ENCODE measurements at places on chromosomes 1 and 21.

- no peak for DNase-seq
Measured at GRCh38 chr1:226082959-226083301, 20.4 kb downstream of the H3-3A start.

GRCh38 chr1:228923973-228924686, 188.9 kb downstream of the RHOU start:
- DNase-seq, result no peak

DNA sequence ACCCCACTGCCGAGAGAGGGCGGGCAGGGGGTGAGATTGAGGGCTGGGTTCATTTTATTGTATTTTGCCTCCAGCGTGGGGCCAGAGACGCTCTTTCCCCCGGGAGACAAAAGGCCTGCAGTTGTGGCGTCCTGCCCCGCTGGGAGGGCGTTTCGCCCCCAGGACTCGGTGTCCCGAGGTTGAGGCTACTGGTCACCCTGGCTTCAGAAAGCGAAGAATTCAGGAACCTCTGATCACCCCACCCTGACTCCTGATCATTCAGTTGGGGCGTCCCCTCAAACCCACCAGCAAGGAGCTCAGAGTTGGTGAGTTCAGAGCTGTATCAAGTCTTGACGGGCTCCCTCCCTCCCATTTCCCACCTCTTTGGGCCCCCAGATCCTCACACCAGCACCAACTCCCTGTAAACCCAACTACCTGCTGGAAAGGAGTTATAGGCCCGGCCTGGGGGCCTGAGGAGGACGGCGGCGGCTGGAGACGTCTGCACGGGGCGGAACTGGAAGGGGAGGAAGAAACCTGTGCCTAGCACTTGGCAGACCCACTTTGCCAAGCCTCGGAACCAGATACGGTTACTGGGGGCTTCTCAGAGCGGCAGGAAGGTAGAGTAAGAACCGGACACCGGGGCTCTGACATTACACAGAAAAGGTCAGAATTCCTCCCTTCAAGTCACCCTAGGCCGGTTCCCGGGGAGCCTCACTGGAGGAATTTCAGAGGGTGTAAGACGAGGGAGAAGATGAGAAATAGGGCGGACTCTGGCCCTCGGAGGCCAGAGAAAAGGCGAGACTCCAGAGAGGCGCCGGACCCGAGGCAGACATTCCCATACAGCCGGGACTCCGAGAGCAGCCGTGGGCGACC, 761 bp upstream of the PAX7 start:
- DNase-seq, result no peak

GRCh38 chr1:246181241-246181640, 325.8 kb downstream of the SMYD3 start:
- DNase-seq, result no peak

DNA sequence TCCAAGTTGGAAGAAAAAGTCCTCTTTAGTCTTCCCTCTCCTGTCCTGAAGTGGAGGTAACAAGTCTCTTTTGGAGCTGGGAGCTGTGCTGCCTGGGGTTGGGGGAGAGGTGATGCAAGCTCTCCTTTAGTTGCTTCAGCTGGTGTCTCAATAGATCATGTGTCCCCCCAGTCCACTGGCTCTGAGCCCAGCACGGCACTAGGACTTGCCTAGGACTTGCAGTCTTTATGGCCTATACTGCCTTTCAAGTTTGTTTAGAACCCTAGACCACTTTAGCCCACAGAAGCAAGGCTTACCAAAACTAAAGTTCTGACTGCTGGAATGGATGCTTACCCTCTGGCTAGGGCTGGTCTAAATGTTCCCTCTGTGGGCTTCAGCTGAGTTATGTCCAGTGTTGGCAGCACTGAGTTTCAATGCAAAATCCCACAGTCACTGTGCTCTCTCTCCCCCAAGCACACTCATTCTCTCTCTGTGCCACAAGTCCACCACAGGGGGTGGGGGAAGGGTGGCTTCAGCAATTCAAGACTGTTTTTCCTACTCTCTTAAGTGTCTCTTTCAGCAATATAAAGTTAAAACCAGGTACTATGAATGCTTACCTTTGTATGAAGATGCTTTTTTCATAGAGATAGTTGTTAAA, 185.0 kb downstream of the DNAH14 start:
- DNase-seq, result no peak

DNA sequence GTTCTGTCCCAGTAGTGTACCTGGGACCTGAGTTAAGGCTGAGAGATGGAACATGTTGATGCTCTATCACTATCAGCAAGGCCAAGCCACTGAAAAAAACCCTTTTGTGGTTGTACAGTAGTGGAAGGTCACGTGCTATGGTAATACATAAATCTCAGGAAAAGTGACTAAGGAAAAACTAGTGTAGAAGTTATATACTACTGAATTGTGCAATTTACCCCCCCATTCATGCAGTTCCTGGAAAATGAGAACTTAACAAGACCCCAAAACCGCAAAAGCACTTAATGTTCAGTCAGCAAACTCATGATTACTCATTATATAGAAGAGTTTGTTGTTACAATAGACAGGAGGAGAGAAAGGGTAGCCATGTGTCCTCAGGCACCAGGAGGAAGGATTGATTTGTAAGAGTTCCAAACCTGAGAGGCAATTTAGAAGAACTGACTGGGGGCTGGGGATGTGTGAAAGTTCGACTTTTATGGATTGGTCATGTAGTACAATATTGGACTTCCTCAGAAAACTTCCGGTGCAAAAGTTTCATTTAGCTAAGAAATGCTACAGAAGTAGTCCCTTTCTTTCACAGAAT, 91.6 kb downstream of the RGL1 start:
- DNase-seq, result no peak

- DNase-seq, result no peak
Measured at GRCh38 chr1:227378181-227378580, 59.9 kb upstream of the CDC42BPA start.

GRCh38 chr1:100394285-100394684, 42.0 kb downstream of the CDC14A start:
- no peak for DNase-seq

- DNase-seq, result no peak
Measured at GRCh38 chr1:204139088-204139487, 12.8 kb downstream of the ETNK2 start.

DNA sequence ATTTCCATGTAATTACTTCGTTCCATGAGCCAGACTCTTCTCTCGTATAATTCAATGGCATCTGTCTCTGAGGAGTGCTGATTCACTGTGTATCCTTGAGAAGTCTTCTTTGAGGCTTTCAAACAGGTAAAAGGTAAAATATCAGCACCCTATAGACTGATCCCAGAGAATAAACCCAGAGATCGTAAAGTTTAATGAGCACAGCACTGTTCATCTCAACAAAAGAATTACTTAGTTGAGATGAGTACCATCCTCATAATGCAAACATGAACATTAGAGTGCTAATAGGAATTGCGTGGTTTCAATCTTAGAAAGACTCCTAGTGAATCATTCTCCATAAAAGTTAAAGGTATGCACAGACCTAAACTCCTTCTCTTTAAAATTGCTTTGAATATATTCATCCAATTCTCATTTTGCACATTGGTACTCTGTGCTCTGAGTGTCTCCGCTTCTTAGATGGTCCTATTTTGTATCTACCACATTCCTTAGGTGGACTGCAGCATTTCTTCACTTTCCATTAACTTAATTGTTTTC, 97.2 kb downstream of the TBX15 start:
- no peak for DNase-seq

DNA sequence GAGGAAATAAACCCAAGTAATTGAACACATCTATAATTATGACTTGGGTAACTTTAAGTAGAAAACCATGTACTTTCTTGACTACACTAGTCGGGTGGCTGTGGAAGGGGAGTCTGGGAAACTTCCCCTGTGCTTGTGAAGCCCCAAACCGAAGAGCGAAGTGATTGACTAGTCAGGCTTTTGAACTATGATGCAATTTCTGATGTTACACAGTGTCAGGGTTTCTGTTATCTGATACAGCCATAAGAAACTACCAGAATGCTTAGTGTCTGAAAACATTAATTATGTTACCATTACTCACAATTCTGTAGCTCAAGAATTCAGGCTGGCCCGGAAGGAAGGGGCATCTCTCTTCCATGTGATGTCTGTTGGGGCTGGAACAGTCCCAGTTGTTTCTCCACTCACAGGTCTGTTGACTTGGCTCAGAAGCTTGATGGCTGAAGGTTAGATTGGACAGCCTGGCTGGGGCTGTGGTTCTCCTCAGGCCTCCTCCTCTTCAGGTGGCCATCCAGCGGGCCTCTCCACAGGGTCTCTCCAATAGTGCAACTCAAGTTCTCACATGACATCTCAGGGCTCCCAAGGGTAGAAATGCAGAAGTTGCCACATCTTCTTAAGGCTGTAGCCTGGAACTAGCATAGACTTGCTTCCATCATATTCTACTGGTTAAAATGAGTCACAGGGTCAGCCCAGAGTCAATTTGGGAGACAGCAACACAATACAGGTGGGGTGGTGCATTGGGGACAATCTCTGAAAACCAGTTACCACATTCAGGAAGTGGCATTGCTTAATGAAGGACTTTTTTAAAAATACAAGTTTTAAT, 8.3 kb upstream of the C8B start:
- no peak for DNase-seq
